ENCODE measurements at places on chromosomes 1 and 21.
A peak's percentile ranks its signal among the peaks of the same experiment; 100 is the strongest.

DNA sequence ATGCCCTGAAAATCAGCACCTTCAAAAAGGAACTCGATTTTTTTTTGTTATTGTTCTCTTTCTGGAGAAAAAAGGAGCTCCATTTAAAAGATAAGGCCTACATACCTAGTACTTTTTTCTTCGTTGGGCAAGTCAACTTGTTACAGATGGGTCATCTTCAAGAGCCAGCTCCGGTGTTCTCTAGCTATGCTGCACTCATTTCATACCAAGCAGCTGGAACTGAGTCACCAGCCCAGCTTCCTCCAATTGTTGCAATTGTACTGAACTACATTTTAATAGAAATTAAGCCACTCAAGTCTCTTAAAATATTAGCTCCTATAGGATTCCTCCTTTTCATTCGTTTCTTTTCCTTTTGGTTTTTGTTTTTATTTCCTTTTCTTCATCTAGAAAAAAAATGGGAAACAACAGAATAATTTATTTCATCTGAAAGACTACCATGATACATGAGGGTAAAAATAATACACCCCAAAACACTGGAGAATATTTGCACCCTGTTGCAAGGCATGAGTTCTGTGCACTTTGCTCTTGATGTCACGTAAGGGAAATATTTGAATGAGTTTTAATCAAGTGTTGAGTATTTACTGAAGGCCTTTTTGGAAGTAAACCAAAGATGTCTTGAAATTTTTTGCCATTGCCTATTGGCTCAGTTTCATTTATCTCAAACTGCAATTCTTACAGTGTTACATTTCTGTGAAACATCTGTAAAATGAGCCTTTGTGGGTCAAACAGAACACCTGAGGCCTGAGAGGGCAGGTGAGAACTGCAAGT lies 60.5 kb downstream of the CLIC4 start:
- no peak for DNase-seq

- no peak for DNase-seq
Measured at GRCh38 chr1:219020386-219020785, 153.3 kb upstream of the LYPLAL1 start.

DNA sequence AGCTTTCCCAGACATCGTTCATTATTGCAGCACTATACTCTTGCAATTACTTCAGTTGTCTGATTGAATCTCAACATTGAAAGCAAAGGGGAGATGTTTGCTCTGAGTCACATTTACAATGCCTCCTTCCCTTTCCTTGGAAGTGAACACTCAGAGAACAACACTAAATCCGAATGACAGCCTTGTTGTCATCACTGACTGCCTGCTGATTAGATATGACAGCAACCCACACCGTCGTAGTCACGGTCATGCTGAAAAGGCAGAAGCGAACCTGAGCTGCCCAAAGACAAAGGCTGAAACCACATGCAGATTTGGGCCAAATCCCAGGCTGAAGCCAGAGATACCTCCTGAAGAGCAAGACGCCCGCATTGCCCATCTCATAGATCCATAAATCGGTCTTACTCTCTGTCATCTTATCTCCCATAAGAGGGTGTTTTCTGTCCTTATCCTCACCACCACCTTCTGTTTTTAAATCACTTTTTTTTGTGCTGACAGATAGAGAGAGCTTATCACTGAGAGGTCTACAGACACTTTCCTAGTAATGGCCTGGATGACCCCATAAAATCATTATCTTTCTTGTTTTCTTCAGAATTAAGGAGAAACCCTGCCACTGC lies 47.5 kb downstream of the TMCO4 start:
- no peak for DNase-seq

- DNase-seq, result no peak
Measured at GRCh38 chr21:33733601-33734000, 91.3 kb downstream of the ITSN1 start.

DNA sequence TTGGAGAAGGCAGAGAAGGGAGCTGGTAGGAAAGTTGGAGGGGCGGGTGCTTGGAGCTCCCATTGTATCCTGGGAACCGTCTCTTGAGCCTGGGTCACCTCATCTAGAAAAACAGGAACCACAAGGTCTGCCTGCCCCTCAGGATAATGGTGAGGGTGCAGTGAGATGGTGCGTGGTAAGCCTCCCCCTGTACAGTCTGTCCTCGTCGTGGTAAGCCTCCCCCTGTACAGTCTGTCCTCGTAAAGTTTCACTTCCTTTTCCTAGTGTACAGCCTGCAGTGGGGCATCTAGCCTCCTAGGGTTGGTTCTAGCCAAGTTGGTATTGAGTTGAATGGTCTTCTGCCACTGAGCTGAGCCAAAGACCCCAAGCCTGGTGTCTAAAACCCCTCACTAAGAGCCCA lies 66.5 kb upstream of the IGSF21 start:
- no peak for DNase-seq

DNA sequence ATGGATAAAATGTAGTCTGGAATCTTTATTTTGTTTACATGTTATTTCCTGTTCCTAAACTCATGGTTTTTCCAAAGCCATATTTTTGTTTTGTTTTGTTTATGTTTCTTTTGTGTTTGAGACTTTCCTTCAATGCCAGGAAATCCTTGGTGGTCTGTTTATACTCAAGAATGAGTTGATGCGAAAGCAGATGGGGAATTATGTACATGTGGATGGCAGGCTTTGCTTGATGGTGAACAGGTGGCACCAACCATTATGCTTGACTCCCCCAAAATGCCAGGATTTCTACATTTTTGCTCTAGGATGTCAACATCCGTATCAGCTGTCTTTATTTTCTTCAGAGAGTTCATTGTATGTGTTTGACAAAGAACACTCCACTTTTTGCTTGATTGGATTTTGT lies 448.5 kb downstream of the PRDM2 start:
- DNase-seq, result no peak

DNA sequence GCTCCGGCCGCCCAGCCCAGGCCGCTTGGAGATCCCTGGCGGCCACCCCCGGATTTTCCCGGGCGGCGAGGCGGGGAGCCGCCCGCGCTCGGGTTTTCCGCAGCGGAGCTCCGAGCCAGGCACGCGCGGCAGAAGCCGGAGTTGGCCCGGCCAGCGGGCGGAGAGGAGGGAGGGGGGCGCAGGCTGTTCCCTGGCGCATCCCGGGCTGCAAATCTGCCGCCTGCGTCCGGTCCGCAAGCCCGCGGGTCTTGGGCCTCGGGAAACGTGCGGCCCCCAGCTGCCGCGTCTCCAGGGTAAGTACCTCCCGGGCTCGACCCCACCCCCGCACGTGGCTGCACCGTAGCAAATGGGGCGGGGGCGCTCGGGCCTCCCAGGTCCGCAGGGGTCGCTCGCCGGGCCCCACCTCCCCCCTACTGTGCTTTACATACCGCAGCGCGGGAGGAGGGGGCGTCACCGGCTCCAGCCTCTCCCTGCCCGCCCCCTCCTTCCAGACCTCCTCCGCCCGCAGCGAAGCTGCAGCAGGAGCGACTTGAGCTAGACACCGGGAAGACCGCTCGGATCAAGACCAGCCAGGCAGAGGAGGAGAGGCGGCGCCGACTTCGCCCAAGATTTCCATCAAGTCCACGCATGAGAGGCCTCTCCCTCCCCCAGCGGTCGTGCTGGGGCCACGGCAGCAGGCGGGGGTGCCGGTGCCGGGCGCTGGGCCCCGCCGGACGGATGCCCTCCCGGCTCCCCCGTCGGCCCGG lies 1.6 kb downstream of the TMEM200B start:
- DNase-seq, result no peak

DNA sequence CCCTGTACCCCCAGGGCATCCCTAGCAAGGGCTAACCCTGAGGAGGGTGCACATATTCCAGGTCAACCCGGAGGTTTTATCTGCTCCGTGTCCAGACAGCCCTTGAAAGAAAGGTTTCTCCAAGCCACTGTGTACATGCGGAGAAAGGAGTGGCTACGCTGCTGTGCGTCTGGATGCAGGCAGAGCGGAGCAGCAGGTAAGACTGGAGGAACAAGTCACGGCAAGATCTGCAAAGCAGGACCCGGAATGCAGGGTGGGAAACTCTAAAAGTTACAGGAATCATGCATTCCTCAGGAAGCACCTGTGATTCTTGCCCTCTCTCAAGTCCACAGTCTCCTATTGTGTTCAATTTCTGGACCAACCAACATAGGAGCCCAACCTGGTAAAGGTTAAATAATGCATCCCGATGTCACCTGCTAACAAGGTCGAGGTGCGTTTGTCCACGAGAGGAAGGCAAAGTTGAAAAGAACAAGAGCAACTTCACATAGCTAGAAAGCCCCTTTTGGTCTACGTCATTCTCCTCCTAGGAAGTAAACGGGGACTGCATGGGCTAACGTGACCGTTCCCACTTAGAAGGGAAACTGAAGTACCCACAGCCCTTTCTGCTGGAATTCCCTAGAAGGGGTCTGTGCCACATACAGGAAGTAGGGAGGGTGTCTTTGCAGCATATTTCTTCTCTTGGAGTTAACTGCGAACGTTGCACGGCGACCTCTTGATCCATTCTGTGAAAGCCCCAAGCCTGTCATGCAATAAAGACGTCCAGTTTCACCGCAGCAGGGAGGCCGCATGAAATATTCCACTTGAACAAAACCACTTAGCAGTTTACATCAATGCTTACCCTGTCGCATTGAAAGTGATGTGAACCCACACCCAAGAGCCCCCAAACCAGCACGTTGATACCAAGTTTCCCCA lies 5.8 kb downstream of the TIAM1 start:
- peak; percentile 52 for DNase-seq

- DNase-seq, result no peak
Measured at GRCh38 chr21:32914424-32915039, 111.2 kb upstream of the OLIG2 start.

DNA sequence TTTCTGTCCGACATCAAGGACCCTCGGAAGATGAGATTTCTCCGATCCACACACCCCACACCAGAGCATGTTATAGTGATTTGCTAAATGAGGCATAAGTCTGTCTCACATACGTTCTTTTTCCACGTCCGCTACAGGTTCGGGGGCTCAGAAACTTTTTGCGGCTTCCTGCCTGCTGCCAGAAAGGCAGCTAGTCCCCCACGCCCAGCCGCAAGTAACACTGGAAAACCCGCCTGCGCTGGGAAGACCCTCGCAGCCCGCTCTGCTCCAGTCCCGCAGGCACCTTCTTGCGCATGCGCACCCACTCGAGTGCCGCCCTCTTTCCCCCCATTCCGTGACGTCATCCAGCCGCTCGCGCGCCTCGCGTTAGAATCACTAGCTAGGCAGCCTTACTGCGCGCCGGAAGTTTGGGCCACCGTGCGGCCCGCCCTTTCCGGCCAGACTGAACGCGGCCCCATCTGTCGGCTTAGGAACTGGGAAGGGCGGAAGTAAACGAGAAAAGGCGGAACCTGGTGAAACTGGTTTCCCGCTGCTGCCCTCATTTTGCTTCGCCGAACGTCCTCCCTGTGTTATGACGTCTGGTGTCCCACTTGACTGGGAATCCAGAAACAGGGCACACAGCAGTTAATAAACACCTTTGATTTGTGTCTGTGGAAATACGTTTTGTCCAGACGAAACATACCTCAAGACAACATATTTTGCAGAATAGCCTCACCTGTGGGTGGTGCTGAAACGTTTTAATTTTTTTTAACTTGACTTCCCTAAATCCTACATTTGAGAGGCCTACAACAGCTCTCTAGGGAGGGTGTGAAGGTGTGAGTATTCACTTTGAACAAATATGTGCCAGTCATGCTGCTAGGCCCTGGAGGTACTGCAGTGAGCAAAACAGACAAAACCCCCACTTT lies at the start of gene C1orf74:
Gene C1orf74, minus strand, starts transcription at position 295 of the 905 bp plus-strand sequence. CDS start 925 bp downstream, outside the sequence.
- DNase-seq, result peak; percentile 93

GRCh38 chr1:86779308-86780191 lies 75.2 kb downstream of the SH3GLB1 start:
- DNase-seq, result no peak

- DNase-seq, result no peak
Measured at GRCh38 chr1:36156329-36157114, 562 bp downstream of the MAP7D1 start.

GRCh38 chr1:230280906-230281413 lies 145.2 kb downstream of the PGBD5 start:
- DNase-seq, result no peak

DNA sequence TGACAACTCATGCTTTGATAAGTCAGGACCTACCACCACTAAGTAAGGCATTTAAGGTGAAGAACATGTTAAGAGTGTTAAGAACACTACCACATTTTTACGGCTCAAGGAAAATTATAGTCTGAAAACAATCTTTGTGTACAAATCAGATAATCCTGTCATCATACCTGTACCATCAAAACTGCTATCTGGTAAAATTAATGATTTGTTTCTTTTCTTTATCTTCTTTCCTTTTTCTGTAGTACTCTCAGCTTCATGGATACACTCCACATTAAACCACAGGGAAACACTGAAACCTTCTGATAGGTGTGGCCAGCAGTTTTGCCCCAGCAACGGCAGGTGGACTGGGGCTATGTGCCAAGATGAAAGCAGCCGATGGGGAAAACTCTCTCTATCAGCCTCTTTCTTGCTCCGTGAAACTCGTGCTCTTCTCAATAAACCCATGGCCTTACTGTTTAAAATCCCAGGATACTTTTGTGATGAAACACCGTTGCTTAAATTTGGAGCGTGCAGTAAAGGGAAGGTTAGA lies 75.1 kb downstream of the LYST start:
- DNase-seq, result no peak

DNA sequence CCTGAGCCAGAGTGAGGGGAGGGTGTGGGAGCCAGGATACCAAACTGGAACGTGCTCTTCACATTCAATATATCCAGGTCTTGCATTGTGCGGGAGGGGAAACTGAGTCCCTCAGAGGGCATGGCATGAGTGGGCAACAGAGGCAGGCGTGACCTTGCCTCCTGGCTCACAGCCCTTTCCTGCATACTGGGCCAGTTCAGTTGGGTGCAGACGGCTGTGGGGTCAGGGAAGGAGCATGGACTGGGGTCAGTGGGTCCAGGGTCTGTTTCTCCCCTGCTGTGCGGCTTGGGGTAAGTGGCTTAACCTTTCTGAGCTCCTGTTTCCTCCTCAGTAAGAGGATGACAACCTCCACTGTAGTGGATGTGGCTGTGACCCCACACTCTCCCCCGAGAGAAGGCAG lies 16.6 kb downstream of the SERINC2 start:
- DNase-seq, result no peak

DNA sequence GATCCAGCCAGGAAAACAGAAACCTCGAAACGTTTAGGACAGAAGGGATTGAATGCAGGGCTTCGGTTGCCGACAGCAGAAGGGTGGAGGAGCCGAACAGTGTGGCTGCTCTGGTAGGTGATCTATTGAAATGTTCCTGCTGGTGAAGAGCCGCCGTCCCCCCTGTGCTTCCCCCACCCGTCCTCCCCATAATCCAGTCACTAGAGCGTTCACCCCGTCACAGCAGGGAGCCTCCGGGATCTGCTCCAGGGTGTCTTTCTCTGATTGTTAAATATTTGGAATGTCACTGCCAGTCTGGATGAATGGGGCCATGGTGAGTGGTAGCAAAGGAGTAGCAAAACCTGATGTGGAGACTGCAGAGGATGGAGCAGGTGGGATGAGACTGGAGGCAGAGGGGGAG lies 255.1 kb upstream of the CSF3R start:
- DNase-seq, result no peak

GRCh38 chr1:31570906-31571305 lies 5.4 kb upstream of the TINAGL1 start:
- no peak for DNase-seq
